Activated CD4-positive, alpha-beta memory T cell treated with anti-CD3 and anti-CD28 coated beads, Interleukin-2, amount 10 ng/mL, durations not matched to agents 7 days and 5 days (primary cell): ENCODE measurements at places on chromosomes 2 and 18. TPM values are rescaled to one million over a fixed set of nuclear protein-coding genes. Genes with fewer than 3 reads are reported as not detected.

VIT gene
- not detected for total RNA-seq

MROH2A gene
- not detected for total RNA-seq

OR6B2 gene
- not detected for total RNA-seq

DNA sequence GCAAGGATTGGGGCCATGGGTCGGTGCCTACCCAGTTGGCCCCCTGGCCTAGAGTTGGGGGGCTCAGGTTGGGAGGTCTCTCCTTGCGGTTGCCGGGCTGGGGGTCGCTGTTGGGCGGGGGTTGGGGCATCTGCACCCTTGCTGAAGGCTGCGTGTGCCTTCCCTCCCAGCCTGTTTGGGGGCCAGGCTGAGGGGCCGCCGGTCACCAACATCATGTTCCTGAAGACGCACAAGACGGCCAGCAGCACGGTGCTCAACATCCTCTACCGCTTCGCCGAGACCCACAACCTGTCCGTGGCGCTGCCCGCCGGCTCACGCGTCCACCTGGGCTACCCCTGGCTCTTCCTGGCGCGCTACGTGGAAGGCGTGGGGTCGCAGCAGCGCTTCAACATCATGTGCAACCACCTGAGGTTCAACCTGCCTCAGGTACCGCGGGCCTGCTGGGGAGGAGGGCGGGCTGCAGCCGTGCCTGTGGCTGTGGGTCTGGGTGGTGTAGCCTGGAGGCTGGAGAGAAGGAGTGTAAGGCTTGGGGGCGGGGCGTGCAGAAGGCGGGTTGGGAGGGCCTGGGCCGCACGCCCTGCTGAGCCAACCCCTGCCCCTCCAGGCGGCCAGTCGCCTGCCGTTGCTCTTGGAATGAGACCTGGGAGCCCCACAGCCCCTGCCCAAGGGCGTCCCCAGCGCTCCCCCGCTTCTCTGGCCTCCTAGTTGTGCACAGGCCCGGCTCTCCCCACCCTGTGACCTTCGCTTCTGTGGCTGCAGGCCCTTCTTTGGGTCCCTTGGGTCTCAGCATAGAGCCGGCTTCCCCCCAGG is 7.2 kb upstream of the NEU4 start:
- peaks cover 8% of the 10 kb centered on the region for H3K27me3 ChIP-seq
- H3K36me3 ChIP-seq: no peaks in the 10 kb centered on the region
- no peak overlapping the region for H3K27ac ChIP-seq
- peaks cover 10% of the 10 kb centered on the region for H3K4me1 ChIP-seq

DNA sequence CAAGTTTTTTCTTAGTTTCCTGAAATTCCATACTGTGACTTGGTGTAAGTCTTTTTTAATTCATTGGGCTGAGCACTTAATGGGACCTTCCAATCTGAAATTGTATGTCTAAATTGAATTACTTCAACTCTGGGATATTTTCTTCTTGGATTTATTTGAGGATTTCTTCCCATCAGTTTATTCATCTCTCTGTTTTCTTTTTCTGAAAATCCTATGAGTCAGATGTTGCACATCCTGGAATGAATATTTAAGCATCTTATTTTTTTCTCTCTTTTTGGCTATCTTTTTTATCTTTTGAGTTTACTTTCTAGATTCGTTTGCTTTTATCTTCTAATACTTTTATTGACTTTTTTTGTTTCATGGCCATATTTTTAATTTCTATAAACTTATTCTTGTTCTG is 55.4 kb upstream of the ACYP2 start:
- no peak overlapping the region for H3K4me3 ChIP-seq
- no peaks in the 10 kb centered on the region for H3K27me3 ChIP-seq
